ENCODE measurements at places on chromosomes 11 and 22.

- no peak for DNase-seq
Observed at GRCh38 chr11:76241243-76242000, 35.1 kb upstream of the WNT11 start.

- no peak for DNase-seq
Observed at GRCh38 chr22:38835888-38836301, 7.9 kb downstream of the NPTXR start.

DNA sequence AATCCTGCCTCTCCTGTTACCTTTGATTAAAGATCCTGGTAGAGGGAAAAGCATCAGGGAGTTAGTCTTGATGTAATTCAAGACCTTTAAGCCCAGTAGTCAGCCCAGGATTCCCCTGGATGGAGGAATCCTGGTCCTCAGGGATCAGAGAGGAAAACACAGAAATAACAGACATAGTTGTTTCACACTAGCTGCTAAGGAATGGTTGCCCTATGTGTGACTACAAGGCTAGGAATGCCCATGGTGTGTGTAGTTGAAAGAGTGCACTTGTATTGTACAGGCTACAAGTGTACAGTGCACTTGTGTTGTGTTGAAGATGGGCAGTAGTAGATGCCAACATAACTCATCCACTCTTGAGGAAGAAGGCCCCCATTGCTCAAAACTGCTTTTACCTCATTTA, 226.8 kb downstream of the AASDHPPT start:
- DNase-seq = no peak

- no peak for DNase-seq
Observed at GRCh38 chr11:133955945-133956421, 785 bp downstream of the IGSF9B start.

DNA sequence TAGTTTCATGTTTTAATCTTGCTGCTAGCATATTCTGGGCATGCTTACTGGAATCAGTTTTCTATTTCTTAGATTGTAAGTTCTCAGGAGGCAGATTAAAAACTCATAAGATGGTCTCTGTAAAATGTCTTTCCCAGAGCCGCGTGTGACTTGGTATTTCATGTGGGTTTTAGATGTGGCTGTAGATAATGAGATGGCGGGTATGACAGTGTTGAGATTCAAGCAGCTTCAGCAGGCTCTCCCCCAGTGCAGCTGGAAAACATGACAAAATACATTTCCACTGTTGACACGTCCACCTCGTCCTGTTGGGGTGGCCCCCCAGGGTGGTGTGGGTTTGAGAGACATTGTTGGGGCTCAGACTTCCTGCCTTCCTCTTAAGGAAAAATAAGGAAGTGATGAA, 106.8 kb downstream of the KIRREL3 start:
- DNase-seq = no peak

DNA sequence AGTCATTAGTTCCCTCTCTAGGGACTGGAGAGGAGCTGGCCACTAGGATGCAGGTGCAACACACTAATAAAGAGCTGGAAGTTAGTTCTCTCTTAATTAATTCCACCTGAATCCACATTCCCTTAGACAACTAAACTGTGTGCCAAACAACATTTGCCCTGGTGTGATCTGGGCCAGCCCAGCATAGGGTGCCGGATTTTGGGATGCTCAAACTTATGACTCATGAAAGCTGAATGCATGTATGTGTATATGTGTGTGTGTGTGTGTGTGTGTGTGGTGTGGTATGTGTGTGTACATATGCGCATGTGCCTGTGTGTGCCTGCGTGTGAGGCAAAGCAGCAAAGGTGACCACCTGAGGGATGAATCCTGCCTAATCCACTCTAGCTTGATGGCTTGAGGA, 110.7 kb downstream of the EHF start:
- no peak for DNase-seq

DNA sequence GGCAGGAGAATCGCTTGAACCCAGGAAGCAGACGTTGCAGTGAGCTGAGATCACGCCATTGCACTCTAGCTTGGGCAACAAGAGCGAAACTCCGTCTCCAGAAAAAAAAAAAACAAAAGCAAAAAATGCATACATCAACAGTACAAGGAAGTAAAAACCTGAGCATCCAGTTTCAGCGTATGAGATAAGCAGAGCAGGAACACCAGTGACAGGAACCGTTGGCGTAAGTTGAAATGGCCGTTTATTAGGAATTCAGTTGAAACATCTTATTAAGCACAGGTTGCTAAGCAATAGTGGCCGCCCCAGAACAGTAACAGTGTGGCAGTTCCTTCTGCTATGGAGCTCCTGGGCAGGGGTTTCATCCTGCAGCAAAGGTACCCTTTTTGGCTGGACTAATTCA, 4.0 kb upstream of the L3MBTL2 start:
- no peak for DNase-seq

GRCh38 chr11:69576069-69576782, 64.7 kb upstream of the CCND1 start:
- DNase-seq = no peak

- no peak for DNase-seq
Observed at GRCh38 chr11:73154178-73154577, 12.1 kb upstream of the FCHSD2 start.

- no peak for DNase-seq
Observed at GRCh38 chr11:1655168-1656060, 25.8 kb downstream of the KRTAP5-5 start.

GRCh38 chr11:119062779-119063178, 4.8 kb upstream of the VPS11 start:
- no peak for DNase-seq

GRCh38 chr11:8285796-8286195, 22.1 kb upstream of the LMO1 start:
- DNase-seq = no peak

- DNase-seq = no peak
Observed at GRCh38 chr22:48192920-48193319, 1430.5 kb downstream of the TBC1D22A start.

DNA sequence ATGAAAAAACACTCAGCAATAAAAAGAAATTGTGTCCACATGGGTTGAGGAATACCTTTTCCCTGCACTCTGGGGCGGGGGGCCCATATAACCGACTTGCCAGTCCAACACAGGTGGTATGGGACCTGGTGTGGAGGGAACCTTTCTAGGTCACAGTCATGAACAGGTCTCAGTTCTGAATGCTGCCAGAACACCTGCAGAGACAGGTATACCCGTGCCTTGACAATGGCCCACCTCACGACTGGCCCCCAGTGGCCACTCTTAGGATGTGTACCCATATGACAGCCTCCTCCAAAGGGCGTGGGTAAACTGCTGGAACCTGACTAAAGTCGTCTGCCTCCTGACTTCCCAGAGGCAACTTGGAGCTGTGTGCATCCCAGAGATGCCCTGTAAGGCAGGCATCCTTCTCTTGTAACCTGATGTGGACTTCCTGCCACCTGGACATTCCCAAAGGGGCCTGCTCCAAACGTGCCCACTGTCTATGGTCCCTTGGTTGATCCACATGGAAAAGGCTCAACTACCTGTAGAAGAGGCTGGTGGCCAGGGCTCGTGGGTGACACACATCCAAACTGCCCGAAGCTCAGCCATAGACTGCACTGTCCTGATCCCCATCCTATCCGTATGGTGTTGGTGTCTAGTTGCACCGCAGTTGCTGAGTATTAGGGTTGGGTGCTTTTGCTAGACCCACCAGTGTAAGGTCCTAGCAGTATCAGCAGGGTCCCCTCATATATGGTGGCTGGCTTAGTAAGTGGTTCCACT, 859.3 kb downstream of the BRD1 start:
- no peak for DNase-seq

- no peak for DNase-seq
Observed at GRCh38 chr11:19953909-19954308, 206.4 kb downstream of the DBX1 start.

- DNase-seq = no peak
Observed at GRCh38 chr22:28736301-28737155, 5.1 kb downstream of the CHEK2 start.

DNA sequence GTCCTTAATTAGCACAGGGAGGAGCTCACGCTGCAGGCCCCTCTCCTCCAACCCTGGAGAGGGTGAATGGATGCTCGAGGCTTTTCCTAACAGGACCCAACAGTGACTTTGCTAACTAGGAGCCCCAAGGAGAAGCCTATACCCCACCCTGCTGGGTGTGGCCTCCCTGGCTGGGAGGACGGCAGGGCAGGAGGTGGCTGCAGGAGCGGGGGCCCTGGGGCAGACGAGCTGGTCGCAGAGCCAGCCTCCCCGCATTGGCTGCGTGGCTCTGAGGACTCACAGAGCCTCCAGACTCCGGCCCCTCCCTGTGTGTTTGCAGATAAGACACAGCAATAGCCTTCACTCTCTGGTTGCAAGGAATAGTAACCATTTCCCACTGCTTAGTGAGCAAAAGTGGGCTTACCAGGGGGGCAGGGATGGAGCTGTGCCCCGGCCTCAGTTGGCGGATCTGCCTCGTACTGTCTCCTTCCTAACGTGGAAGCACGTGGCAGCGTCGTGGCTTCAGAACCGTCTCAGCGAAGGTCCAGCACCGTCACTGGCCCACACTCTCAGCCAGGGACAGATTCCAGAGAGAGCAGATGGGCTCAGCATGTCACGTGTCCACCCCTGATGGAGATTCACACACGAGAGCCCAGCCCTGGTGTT, 1087.5 kb downstream of the BRD1 start:
- DNase-seq = no peak

GRCh38 chr22:36351921-36352802, 35.6 kb downstream of the MYH9 start:
- no peak for DNase-seq

GRCh38 chr11:65468874-65469333, 29.9 kb upstream of the MALAT1 start:
- DNase-seq = no peak

DNA sequence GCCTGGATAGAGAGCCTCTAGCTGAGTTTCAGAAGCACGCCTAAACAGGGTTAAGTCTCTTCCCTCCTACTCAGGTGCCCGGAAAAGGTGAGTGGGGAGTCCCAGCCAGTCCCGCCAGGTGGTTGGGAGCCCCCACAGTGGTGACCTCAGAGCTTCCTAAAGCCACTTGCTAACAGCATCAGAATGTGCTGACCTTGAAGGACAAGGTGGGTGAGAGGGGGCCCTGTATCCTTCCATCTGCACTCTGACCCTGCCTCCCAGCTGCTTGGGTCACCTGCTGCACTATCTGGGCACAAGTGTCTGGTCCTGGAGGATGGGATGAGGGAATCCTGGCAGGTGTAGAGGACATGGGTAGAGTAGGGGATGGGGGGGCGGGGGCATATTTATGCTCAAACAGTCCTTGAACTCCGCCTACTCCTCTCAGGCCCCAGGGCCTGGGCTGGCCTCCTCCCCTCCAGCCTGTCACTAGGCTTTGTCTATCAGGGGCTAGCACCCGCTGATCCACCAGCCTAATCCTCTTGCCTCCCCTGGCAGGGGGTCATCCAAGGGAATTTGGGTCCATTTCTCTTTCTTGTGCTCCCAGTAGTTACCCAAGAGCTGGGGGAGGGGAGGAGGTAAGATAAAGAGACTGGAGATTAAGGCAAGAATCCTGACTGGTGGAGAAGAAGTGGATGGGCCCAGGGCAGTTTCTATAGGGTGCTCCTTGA, 3.4 kb downstream of the USP2 start:
- DNase-seq = no peak

GRCh38 chr11:61826930-61827570, 1.1 kb upstream of the FADS2 start:
- DNase-seq = no peak

- no peak for DNase-seq
Observed at GRCh38 chr22:26199665-26200064, 30.4 kb downstream of the SEZ6L start.

DNA sequence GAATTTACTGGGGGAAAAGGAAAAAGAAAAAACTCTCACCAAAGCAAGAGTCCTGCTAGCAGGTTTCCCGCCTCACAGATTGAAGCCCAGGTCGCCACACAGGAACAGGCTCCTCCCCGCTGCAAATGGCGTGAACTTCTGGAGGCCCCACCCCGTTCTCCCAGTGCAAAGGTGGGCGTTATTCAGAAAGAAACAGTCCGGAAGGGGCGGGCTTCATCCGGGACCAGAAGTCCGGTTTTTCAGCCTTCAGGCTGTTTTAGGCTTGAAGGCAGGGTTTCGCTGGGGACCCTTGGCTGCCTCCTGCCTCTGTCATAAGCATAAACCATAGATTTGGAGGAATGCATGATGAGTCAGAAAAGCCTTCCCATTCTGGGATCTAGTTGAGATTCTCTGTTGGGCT, 148.3 kb upstream of the POU2AF2 start:
- DNase-seq = no peak

DNA sequence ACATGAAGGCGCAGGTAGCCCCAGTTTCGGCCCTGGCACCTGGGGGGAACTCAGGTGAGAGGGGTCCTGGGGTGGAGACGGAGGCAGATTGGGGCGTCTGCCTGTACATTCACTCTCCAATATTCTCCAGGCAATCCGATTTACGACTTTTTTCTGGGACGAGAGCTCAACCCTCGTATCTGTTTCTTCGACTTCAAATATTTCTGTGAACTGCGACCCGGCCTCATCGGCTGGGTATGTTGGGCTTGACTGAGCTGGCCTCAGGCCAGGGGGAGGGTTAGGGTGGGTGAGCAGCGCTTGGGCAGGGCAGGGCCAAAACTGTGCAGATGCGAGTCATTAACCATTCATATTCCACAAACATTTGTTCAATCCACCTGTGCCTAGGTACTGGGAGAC, 1.7 kb downstream of the TM7SF2 start:
- DNase-seq = no peak

DNA sequence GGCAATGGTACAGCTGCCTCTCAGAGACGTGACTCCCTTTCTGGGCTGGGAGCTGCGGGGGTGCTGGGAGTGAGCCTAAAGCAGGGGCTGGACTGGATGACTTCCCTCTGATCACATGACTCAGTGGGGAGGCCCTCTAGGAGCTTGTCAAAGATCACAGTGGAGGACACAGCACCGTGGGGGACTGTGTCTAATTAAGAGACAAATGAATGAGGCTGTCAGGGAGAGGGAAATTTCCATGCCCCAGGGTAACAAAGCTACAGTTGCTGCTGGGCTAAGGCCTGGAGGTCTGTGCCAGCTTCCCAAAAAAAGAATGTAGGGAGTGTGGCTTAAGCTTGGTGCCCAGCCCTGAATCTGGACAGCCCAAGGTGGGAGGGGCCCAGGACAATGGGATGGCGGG, 262.8 kb upstream of the PLET1 start:
- no peak for DNase-seq

DNA sequence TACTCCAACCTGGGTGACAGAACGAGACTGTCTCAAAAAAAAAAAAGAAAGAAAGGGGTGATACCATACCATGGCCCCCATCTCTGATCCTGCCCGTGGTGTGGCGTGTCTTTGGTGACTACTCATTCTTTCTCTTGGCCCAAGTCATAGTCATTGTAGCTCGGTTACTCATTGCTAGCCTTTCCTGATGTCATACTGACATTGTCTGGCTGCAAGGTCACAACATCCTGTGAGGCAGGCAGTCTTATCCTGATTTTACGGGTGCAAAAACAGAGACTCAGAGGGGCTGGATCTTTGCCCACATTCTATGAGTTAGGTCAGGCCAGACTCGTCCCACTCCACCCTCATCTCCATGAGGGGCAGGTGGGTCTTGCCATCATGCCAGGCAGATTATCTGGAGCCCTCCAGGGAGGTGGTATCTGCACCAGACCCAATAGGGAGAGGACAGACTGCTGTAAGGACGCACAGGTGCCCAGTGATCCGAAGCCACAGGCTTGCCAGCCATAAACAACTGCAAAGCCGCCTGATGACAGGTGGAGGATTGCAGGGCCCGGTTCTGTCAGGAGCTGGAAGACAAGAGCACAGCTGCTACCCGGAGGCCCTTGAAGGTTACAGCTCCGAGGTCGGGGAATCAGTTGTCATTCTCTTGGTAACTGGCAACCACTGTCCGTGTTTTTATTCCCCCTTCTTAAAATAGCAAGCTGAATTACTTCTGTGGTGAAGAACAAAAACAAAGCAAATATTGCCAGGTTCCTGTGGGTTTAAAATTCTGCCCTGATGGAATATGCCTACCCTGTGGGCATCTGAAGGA, 13.8 kb downstream of the TOM1 start:
- DNase-seq = no peak

- DNase-seq = no peak
Observed at GRCh38 chr22:16777284-16777924, 47.8 kb downstream of the XKR3 start.

Data from activated CD4-positive, alpha-beta T cell treated with anti-CD3 and anti-CD28 coated beads for 1 hour (primary cell).